ENCODE measurements at places on chromosomes 12 and 14. TPM values are rescaled to one million over a fixed set of nuclear protein-coding genes. Genes with fewer than 3 reads are reported as not detected.

GRCh38 chr14:22646570-22647254, 2.6 kb upstream of the OR6J1 start:
- no peak for DNase-seq

GRCh38 chr12:12384571-12385340, 27.9 kb downstream of the BORCS5 start:
- DNase-seq, result no peak

DNA sequence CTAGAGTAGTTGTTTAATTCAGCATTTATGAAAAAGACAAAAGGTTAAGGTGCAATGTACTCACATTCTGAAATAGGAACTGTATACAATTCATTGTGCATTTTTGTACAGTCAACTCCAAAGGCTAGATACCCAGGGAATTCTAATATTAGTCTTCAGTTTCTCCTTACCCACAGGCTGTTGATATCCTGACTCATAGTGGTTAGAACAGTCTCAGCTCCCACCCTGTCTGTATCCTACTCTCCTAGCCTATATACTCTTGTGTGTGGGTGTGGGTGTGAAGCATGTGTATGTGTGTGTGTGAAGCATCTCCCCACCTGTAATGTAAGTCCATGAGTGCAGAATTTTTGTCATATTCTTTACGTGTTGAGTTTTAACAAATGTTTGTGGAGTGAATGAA, 229.5 kb downstream of the NAV3 start:
- no peak for DNase-seq

Gene GALNT8
- total RNA-seq, result 0.21 TPM

DNA sequence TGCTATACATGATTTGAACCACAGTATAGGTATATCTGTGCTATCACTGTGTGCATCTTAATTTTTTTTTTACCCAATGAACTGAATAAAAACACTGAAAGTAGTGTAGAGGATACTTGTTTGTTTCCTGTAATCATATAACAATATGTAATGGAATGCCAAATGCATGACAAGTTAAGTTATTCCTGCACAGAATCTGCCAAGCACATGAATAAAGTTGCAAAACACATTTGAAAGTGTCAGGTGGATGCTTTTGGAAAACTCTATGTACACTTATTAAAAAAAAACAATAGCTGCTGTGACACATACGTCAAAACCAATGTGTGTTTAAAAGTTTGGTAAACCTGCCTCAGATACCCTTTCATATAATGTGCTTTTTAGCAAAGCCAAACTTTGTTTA, 1638.1 kb upstream of the SEL1L start:
- DNase-seq, result no peak

Gene KRT7
- 168 TPM for total RNA-seq

DNA sequence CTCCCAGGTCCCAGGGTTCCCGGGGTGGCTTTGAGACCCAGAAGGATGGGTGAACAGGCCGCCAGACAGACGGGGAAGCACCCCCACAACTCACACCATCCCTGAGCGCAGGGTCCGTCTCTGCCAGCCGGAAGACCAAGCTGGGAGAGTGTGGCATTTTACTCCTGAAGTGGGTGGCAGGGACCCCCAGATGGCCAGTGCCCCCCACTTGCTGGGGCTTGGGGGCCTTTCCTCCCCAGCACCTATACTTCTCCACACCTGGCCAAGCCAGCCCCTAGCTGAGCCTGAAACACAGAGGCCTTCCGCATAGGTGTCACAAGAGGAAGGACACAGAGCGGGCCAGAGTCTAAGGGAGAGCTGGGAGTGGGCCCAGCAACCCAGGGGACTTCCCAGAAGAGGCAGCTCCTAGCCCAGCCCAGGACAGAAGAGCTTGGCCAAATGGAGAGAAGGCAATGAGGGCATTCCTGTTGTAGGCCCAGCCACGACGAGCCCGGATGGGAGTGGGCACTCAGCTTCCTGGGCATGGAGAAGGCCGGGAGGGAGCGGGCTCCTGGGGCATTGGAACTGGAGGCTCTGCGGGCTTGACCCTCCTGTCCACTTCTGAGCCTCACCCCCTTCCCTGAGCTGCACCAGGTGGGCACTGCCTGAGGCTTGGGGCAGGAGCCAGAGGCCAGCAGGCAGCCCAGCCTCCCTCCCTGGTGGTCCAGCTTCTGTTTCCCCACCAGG, 3.3 kb downstream of the AHNAK2 start:
- no peak for DNase-seq

DNA sequence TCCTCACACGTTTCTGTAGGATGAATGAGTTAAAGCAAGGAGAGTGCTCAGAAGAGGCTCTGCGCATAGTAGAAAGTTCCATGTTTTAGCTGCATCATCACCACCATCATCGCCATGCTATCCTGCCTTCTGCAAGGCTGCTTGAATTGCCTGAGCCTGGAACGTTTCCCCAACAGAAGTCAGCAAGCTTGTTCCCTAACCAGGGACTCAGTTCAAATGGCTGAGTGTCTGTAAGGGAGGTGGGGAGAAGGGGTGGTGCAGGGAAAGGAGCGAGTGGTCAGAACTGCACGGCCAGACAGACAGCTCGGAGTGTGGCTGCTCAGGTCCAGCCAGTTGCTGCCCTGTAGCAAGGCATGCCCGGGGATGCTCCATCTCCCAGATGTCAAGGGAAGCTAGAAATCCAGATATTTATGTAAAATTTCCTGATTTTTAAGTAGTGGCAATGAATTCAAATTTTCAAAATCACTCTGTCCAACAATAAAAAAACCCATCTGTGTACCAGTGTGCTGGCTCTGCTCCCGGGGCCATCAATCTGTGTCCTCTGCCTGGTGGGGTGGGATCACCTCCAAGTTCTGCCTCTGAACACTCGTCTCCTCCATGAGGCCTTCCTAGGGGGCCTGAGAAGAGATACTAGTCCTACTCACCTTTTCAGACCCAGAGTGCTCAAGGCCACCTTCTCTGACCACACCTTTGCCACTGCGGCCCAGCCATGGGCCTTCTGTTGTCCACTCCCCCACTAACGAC, 162.7 kb downstream of the FOXN3 start:
- no peak for DNase-seq

DNA sequence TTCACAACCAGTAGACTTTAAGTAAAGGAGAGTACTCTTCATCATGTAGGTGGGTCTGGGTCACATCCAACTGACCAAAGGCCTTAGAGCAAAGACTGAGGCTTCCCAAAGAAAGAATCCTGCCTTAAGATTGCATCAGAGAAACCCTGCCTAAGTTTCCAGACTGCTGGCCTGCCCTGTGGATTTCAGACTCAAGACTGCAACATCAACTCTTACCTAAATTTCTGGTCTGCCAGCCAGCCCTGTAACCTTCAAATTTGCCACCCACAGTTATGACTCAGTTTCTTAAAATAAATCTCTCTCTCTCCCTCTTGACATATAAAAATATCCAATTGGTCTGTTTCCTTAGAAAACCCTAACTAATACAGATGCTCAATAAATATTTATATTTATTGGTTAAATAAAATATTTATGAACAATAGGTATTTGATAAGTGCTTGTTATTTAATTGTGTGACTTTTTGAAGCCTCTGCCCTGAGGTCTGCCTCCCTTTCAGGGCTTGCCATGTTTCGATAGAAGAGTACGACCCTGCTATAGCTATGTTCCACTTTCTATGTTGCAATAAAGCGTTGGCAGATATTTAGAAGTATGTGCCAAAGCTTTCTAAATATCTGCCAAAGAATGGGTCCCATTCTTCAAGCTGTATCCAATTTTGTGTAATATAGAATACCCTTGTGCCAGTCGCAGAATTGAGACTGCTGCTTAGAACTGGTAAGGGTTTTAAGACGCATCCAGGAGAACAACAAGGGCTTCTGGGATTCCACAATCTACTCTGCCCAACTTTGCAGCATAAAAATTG, 65.7 kb downstream of the TMEM30B start:
- no peak for DNase-seq

Gene DPF3
- total RNA-seq, result 5.3 TPM

DNA sequence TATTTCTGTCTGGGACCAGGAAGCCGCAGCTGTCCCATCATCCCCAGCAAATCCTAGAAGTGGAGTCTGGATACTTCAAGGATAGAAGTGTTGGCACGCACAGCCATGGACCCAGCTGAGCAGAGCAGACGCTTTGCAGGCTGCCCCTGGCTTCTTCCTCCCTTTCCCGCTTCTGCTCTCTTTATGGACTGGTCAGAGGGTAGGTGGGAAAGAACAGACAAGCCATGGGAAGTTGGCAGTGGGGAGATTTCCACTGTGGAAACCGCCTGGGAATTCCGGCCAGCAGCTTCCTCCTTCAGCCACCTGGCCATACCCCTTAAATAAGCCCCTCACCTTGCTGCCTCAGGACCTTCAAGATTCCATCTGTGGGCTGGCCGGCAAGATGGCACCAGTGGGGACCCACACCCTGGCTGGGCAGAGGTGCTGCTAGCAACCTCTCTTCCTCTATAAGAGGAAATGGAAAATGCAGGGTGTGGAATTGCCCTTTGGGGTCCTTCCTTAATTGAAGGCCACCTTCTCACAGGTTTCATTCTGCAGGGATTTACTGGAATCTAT, 20.6 kb downstream of the OTUB2 start:
- no peak for DNase-seq

- no peak for DNase-seq
Measured at GRCh38 chr12:114817571-114818425, 133.8 kb upstream of the TBX3 start.

Gene SERPINA12
- total RNA-seq, result not detected

Gene RERG
- total RNA-seq, result 83.8 TPM

DNA sequence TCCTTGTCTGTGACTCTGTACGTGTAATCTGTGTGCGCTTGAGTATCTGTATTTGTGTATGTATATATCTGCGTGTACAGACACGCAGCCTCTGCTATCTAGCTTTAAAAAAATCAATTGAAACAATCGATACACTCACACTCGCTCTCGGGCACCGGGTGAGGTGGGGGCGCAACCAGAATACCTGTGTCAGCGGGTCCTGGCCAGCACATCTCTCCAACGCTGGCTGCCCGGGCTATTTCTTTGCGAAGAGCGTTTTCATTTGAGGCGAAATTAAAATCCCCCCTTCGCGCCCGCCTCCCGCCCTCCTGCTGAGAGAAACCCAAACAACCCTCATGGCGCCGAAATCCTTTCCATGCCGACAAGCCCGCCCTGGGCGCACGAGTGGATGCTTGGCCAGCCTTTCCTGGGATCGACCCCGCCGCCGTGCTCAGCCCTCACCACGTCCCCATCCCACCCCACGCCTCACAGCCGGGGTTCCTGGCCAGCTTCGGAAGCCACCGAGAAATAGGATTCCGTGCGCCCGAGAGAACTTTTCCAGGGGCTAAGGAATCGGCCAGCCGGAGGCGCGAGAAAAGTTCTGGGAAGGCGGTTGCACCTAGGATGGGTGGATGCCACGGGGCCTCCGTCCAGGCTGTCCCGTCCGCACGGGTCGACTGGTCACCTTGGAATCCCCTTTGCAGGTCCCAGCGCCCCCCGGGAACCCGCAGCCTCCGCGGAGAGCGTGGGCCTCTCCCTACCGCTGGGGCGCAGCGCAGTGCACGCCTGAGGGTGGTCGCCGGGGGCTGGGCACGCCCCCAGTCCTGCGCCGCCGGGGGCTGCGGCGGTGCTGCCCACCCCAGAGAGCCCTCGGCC, 1.0 kb downstream of the ZDHHC22 start:
- DNase-seq, result no peak

- DNase-seq, result no peak
Measured at GRCh38 chr12:24172031-24172772, 222.7 kb upstream of the SOX5 start.

- no peak for DNase-seq
Measured at GRCh38 chr14:67610491-67610890, 9.2 kb upstream of the ARG2 start.

GRCh38 chr14:77037938-77038568, 9.5 kb upstream of the IRF2BPL start:
- no peak for DNase-seq

DNA sequence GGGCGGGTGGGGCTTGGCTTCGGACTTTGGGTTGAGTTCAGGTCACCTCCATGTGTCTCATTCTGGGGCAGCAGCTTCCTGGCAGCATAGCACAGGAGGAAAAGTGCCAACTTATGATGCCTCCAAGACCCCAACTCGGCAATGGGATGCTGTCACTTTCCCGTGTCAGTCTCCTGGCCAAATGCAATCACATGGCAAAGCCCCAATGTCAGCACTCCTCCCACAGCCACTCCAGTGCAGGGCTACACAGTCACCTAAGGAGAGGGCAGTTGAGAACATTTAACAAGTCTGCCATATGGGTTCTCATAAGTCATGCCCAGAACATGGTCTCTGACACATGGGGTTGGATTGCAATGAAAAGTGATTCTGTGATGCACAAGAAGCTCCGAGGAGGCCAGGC, 26.7 kb downstream of the ELK3 start:
- no peak for DNase-seq

Gene PAPLN
- 44.3 TPM for total RNA-seq

Gene BLOC1S1
- 99.4 TPM for total RNA-seq

DNA sequence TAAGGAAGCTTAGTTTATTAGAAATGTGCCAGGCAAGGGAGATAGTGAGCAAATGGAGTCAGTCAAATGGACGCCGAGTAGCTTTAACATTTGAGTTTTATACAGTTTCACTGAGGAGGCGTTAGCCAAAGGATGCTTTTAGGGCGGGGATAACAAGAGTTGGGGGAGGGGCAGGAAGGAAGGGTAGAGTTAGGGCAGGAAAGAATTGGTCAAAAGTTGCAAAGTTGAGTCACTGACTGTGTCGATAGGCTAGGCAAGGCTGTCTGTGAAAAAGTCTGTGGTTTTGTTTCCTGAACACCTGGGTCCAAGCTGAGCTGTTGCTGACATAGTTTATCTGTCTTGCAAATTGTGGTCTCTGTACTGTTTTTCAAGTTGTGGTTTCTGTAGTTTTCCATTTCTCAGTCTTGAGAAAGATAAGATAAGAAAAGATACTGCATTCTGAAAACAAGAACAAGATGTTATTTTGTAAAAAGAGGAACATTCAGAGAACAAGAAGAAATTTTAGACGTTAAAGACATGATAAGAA, 62.6 kb upstream of the RESF1 start:
- DNase-seq, result no peak

DNA sequence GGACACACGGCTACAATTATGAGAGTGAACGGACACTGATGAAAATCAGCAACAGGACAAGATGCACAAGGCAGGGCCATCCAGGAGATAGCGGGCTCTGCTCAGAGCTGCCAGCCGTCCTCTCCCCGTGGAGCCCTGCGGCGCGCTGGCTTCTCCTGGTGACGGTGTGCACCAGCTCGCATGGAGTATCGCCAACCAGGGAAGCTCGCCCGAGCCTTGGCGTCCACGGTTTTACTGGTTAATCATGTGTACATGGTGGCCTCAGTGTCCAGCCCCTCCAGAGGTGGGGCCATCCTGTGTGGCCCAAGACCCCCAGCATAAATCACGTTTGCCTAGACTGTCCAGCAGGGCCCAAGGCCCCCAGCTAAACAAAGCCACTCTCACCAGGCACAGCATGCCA, 31.2 kb upstream of the DYNC1H1 start:
- no peak for DNase-seq

DNA sequence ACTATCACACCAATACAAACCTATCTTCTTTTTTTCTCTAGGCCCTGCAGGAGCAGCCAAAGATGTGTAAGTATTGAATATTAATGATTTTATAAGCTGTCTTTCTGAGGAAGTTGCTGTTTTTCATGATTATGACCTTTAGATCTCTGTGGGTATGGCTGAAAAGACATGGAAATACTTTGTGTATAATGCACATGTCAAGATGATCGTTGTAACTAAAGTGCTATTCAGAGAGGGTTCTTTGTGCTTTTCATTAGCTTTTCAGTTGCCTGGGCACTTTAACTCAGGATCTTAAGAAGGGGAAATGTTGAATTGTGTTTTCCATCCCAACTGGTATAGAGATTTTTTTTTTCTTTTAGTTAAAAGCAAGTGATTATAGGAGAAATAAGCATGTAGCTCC, 18.1 kb downstream of the C12orf75 start:
- DNase-seq, result no peak

Data from osteocyte (in vitro differentiated cells).